ENCODE measurements at places on chromosomes 11 and 22. TPM values are rescaled to one million over a fixed set of nuclear protein-coding genes. Genes with fewer than 3 reads are reported as not detected.

Gene CBLIF
- total RNA-seq: not detected

DNA sequence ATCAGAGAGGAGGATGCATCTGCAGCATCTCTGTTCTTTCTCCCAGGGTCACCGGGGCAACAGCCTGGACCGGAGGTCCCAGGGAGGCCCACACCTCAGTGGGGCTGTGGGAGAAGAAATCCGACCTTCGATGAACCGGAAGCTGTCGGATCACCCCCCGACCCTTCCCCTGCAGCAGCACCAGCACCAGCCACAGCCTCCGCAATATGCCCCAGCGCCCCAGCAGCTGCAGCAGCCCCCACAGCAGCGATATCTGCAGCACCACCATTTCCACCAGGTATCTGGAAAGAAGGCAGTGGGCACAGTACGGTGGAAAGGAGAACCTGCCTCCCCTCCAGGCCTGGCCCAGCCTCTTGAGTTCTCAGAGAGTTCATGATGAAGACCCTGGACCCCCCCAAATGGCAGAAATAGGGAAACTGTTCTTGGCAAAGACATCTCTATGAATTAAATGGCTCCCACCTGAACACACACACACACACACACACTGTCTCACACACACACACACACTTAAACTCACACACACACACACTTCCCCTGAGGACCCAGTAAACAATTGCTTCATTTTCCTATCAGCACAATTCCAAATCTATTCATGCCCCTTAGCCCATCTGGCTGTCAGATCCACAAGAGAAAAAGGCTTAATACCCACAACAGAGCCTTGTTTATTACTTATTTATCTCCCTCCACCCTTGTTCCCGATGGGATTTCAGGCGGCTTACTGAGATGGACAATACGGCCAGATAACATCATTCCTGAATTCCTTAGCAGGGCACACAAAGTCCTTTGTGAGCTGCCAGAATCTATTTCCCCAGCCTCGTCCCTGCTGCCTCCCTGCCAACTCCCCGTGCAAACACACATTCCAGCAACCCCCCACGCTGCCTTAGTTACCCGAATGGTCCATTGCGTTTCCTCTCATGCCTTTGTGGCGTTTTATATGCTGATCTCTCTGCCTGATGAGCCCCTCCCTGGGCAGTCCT, 8.1 kb downstream of the TMA7B start:
- peaks cover 1% of the 10 kb centered on the region for H3K4me1 ChIP-seq
- H3K4me3 ChIP-seq: no peak overlapping the region
- H3K36me3 ChIP-seq: peaks cover 10% of the 10 kb centered on the region
- no peak overlapping the region for H3K27ac ChIP-seq

GRCh38 chr11:68593441-68593840, 90.9 kb upstream of the GAL start:
- H3K27ac ChIP-seq: peak overlapping the region; percentile 64
- no peak for DNase-seq
- no peaks in the 10 kb centered on the region for H3K27me3 ChIP-seq

Gene SCUBE1
- total RNA-seq: not detected

DNA sequence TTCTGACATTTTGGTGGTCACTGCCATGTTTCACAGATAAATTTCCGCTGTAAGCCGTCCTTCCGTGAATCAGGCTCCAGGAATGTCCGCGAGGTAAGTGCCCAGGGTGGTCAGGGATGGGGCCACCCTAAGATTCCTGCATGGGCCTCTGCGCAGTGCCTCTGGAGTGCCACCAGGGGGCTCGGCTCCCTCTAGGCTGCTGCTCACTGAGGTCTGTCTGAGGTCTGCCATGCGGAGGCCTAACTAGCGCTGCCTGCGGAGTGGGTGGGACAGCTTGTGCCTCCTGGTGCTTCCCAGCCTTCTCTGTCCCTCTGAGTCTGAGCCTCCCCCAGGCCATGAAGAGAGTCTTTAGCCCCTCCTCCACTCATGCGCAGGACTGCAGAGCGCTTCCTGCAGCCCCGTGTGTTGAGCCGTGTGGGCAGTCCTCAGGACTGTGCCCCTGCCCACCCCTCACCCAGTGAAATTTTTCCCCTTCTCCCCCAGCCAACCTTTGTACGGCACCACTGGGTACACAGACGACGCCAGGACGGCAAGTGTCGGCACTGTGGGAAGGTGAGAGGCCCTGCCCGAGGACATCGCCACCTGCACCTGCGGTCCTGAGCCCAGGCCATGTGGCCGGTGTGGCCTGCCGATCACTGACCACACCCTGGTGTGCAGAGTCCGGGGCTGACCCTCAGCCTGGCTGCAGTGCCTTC, 11.9 kb upstream of the MDK start:
- H3K27me3 ChIP-seq: no peaks in the 10 kb centered on the region
- H3K27ac ChIP-seq: no peak overlapping the region
- H3K36me3 ChIP-seq: peaks cover 15% of the 10 kb centered on the region
- DNase-seq: peak; percentile 66

DNA sequence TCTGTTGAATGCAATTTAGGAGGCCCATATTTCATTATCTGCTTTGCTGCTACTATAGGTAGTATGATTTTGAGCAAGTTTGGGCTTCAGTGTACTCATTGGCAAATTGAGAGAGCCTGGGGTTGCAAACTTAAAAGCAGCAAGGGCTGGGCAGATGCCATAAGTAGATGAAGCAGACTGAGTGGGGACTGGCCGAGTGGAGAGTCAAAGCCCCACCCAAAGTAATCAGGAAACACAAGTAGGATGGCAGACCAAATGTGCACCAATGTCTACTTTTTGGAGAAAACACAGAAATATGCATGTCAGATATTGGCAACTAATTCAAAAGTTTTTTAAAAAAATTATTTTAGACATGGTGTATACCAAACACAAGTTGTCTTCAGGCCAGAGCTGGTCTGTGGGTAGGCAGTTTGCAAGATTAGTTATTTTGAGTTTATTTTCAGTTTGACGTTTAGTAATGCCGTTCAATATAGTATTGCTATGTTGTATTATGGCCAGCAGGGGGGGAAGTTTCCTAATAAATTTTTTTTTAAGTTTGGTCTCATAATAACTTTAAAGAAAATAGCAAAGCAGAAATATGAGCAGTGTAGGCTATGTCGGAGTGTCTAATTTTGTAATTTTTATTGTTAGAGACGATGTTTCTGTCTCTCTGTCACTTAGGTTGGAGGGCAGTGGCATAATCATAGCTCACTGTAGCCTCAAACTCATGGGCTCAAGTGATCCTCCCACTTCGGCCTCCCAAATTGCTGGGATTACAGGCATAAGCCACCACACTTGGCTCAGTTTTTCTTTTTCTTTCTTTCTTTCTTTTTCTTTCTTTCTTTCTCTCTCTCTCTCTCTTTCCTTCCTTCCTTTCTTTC, 105.1 kb downstream of the HIPK3 start:
- DNase-seq: peak; percentile 16
- H3K36me3 ChIP-seq: no peaks in the 10 kb centered on the region
- peaks cover 8% of the 10 kb centered on the region for H3K27me3 ChIP-seq
- H3K27ac ChIP-seq: no peak overlapping the region
- H3K4me1 ChIP-seq: no peaks in the 10 kb centered on the region
- no peak overlapping the region for H3K4me3 ChIP-seq

- H3K4me3 ChIP-seq: no peak overlapping the region
- no peaks in the 10 kb centered on the region for H3K36me3 ChIP-seq
- H3K27ac ChIP-seq: no peak overlapping the region
- no peaks in the 10 kb centered on the region for H3K4me1 ChIP-seq
- peaks cover 3% of the 10 kb centered on the region for H3K27me3 ChIP-seq
These were observed 336.0 kb downstream of the CADM1 start for GRCh38 chr11:115168229-115168671.

DNA sequence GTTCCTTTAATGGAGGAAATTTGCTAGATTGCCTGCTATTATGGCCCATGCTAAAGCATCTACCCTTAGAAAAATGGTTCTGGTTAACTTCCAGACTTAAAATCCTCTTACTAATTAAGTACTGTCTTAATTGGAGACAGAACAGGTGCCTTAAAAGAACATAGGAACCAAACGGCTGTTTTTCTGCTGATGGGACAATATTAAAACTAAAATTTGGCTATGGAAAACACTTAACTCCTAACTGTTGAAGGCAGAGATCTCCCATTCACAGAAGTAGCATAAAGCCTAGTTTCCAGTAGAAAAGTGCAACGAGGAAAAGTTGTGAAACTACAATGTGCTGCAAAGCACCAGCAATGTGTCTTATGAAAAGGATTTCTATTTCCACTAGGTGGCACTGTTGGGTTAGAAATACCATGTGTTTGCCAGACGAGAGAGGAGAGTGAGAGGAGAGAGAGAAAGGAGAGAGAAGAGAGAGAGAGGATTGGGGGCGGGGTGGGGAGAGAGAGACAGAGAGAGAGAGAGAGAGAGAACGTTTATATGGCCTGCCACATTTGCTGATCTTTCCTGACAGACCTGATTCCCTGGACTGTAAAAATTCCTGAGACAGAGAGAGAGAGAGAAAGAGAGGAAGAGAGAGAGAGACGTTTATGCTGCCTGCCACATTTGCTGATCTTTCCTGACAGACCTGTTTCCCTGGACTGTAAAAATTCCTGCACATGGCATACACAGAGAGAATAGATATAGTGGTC, 51.5 kb downstream of the FAM181B start:
- no peaks in the 10 kb centered on the region for H3K4me1 ChIP-seq
- H3K27ac ChIP-seq: no peak overlapping the region
- DNase-seq: no peak
- no peaks in the 10 kb centered on the region for H3K36me3 ChIP-seq
- H3K4me3 ChIP-seq: no peak overlapping the region

- H3K27me3 ChIP-seq: peaks cover 2% of the 10 kb centered on the region
- DNase-seq: no peak
- H3K36me3 ChIP-seq: no peaks in the 10 kb centered on the region
- H3K27ac ChIP-seq: no peak overlapping the region
- no peaks in the 10 kb centered on the region for H3K4me1 ChIP-seq
These were observed 180.3 kb downstream of the HIPK3 start for GRCh38 chr11:33437529-33437928.

Gene ZFPL1
- total RNA-seq: 25.6 TPM

DNA sequence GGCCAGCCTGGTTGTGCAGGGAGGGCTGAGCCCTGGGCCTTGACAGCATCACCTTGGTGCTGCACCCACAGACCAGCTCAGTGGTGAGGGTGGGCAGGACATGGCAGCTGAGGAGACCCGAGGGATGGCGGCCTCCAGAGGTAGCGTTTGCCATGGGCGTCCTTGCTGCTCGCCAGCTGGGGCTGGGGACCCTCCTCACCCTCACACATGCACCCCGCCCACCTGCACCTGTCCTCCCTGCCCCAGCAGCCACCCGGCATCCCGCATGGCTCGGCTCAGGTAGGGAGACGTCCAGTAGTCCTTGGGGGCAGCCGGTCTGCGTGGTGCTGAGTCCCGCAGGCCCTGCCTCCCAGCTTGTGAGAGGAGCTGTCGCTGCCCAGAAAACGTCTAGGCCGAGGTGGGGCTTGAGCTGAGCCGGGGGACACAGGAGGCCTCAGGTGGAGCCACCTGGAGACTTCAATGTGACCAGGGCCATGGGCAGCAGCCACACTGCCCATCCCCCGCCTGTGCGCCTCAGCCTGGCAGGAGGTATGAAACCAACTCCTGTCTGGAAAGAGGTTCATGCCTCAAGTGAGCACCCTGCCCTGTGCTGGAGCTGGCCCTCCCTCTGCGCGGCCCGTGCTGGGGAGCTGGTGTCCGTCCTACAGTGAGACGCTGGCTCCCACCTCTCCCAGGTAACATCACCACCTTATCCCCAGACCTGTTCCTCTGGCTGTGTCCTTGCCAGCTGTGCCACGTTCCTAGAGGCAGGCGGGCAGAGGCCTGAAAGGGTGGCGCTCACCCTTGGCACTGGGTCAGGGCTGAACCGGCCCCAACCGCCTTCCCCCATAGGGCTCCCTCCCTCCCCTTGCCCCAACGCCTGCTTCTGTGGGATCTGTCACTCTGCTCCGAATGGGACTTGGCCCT, 3.3 kb upstream of the TRABD start:
- no peak overlapping the region for H3K4me3 ChIP-seq
- H3K4me1 ChIP-seq: peaks cover 12% of the 10 kb centered on the region
- peaks cover 2% of the 10 kb centered on the region for H3K36me3 ChIP-seq
- H3K27me3 ChIP-seq: peaks cover 5% of the 10 kb centered on the region
- H3K27ac ChIP-seq: no peak overlapping the region
- DNase-seq: no peak

DNA sequence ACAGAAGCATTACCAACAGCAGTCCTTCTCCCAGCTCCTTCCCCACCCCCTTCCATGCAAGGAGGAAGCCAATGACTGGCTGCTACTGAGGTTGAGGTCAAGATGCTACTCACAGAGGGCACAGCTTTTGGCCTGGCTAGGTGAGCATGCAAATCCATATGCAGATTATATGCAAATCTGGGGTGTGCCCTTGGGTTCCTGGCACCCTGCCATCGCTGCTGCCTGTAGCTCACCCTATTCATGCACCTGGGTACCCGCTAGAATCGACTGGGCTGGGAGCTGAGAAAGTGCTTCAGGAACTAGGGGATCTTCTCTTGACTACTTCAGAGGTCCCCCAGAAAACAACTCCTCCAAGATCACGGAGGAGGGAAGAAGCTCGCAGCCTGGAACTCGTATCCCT, 4.0 kb downstream of the DSCAML1 start:
- peaks cover 48% of the 10 kb centered on the region for H3K27me3 ChIP-seq
- no peak for DNase-seq
- H3K27ac ChIP-seq: no peak overlapping the region
- no peaks in the 10 kb centered on the region for H3K36me3 ChIP-seq

- no peak for DNase-seq
- no peaks in the 10 kb centered on the region for H3K36me3 ChIP-seq
- no peaks in the 10 kb centered on the region for H3K4me1 ChIP-seq
These were observed 46.1 kb upstream of the SHISAL1 start for GRCh38 chr22:44358709-44359440.

Gene ACAD8
- 17.6 TPM for total RNA-seq

Gene IGLL5
- total RNA-seq: not detected

DNA sequence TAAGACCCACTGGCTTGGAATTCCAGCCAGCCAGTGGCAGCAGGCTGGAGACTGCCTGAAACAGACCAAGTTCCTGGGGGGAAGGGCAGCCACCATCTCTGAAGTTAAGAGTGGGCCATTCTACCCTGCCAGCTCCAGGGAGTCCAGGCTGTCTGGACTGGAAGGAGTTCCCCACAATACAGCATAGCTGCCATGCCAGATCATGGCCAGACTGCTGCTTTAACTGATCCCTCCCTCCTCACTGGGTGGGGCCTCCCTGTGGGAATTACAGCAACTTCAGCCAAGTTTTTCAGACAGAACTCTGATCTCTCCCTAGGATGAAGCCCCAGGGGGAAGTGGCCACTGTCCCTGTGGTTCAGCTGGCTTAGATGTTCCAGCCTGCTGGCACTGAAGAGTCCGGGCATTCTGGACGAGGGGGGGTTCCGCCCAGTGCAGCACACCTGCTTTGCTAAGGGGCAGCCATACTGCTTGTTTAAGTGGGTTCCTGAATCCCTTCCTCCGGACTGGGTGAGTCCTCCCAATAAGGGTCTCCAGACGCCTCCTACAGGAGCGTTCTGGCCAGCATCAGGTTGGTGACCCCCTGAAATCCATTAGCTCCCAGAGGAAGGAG, 455.4 kb downstream of the DLG2 start:
- DNase-seq: no peak
- no peak overlapping the region for H3K27ac ChIP-seq
- no peaks in the 10 kb centered on the region for H3K36me3 ChIP-seq
- no peak overlapping the region for H3K4me3 ChIP-seq
- H3K27me3 ChIP-seq: no peaks in the 10 kb centered on the region

GRCh38 chr11:115324581-115325432, 179.4 kb downstream of the CADM1 start:
- H3K36me3 ChIP-seq: no peaks in the 10 kb centered on the region
- H3K4me1 ChIP-seq: peaks cover 2% of the 10 kb centered on the region
- peak; percentile 34 for DNase-seq
- no peak overlapping the region for H3K27ac ChIP-seq

- H3K27ac ChIP-seq: no peak overlapping the region
- peak; percentile 0 for DNase-seq
These were observed 78.4 kb downstream of the CDKN1C start for GRCh38 chr11:2807025-2807681.
